ENCODE measurements at places on chromosomes 2 and 18. TPM values are rescaled to one million over a fixed set of nuclear protein-coding genes. Genes with fewer than 3 reads are reported as not detected.

- no peak for DNase-seq
Measured at GRCh38 chr2:180184506-180184905, 177.4 kb upstream of the CWC22 start.

GRCh38 chr2:64777841-64778240 is 124.1 kb upstream of the SERTAD2 start:
- DNase-seq, result no peak

- no peak for DNase-seq
Measured at GRCh38 chr2:3645745-3646389, 12.1 kb upstream of the ALLC start.

DNA sequence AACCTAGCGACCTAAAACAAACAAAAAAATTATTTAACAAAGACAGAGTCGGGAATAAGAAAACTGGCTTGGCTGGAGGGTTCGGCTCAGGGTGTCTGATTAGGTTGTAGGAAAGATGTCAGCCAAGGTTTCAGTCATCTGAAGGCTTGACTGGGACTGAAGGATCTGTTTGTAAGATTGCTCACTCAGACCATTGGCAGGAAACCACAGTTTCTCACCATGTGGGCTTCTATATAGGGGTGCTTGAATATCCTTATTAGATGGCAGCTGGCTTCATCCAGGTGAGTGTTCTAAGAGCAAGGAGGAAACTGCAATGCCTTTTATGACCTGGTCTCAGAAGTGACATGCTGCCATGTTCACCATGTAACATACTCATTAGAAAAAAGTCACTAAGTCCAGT is 999 bp upstream of the IL36B start:
- no peak for DNase-seq

DNA sequence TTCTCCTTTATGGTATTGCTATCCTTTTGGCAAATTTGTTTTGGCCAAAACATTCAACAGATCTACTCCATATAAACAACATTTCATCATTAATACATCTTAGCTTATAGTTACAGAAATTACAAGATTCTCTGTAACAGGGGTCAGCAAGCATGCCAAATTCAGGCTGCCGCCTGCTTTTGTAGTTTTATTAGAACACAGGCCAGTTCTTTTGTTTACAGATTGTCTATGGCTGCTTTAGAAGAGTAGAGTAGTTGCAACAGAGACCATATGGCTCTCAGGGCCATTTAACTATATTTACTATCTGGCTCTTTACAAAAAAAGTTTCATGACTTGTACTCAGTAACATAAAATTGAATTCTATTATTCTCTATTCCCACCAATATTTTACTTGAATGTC is 53.9 kb downstream of the LNPK start:
- peak; percentile 9 for DNase-seq

DNA sequence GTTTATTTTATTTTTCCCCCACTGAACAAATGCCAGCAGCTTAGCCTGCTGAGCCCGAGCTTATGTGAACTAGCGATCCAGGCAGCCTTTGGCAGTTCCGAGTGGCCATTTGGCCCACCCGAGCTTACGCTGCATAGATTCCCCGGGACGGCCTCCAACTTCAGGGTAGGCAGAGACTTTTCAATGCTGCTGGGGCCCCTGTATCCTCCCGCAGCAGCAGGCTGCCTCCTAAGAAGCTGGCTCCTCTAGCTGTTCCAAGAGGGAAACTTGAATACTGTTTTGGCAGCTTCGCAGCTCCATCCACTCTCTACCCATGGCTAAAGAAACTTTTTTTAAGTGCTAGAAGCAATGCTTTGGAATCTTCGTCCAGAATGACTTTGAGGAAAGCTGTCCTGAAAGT is 295.2 kb downstream of the SS18 start:
- DNase-seq, result no peak

DNA sequence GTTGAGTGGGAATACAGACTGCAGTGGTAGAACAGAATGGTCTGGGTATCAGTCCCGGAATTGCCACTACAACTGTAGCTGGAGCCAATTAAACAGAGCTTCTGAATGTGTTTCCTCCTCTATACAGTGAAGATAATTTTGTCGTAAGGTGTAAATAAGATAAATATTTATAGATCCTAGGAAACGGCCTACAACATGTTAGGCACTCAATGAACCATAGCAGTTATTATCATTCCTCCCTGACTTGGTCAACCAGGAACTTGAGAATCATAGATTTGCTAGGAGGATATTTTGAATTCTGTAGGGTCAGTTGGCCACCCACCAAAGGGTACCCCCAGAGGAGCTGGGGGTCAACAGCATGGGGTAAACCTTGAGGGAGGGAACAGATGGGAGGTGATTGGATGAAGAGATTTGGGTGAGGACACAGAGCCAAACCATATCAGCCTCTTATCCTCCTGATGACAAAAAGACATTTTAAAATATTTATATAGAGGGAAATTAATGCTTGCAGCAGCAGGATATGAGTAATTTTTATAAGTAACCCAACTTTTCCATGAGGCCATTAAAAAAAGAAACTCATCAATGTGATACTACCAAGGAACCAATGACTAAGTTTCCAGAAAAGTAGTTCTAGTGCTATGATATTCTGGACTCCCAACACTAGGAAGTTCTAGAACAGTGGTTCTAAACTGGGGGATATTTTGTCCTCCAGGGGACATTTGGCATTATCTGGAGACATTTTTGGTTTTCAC is 4.0 kb downstream of the DHRS9 start:
- DNase-seq, result no peak

- no peak for DNase-seq
Measured at GRCh38 chr2:20507166-20507692, 60.4 kb downstream of the RHOB start.

GRCh38 chr18:31576670-31577069 is 15.0 kb upstream of the TTR start:
- no peak for DNase-seq

DNA sequence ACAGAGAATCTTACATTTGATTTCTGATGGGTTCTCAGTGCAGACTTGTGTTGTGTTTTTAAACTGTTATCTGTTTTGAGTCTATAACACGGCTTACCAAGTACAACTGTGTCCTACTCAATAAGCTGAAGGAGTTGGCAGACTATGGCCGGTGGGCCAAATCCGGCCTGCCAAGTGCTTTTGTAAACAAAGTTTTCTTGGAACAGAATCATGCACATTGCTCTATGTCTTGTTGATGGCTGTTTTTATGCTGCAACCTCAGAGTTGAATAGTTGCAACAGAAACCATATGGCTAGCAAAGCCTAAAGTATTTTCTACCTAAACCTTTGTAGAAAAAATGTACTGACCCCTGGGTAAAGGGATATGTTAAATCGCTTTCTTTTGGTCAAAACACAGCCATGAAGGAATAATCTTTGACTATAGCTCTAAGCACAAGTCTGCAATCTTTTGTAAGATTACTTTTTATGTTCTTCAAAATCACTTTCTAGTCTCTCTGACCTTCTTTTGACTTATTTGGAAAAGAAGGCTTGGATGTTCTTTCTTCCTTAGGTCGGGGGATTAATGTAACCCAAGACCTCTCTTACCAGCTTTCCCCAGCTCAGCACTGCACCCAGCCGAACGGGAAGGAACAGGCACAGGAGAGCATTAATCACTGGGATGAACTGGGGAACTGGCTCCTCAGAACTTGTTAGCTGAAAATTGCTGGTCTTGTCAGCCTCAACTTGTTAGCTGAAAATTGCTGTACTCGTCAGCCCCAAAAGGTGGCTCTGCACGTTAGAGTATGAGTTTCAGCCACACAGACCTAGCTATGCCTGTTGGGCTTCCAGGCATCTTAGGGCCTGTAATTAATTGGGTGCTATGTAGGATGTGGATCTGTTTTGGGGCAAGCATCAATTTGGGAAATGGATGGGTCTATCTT is 75.4 kb downstream of the CD8B2 start:
- peak; percentile 29 for DNase-seq

DNA sequence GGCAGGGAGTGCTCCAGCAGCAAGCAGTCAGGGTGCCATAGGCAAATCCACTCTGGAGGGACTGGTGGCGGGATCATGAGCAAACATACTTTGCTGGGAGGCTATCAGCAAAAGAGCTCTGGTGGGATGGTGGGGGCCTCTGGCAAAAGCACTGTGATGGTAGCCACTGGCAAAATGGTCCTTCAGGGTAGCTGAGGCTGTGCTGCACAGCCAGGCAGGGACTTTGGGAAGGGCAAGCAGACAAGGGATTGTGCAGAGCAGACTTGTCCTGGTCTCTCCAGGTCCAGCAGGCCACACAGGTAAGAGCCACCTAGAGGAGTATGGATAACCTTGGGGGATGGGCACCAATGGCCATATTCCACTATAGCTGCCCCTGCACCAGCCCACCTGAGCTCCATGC is 129.4 kb upstream of the OTOS start:
- DNase-seq, result no peak

DNA sequence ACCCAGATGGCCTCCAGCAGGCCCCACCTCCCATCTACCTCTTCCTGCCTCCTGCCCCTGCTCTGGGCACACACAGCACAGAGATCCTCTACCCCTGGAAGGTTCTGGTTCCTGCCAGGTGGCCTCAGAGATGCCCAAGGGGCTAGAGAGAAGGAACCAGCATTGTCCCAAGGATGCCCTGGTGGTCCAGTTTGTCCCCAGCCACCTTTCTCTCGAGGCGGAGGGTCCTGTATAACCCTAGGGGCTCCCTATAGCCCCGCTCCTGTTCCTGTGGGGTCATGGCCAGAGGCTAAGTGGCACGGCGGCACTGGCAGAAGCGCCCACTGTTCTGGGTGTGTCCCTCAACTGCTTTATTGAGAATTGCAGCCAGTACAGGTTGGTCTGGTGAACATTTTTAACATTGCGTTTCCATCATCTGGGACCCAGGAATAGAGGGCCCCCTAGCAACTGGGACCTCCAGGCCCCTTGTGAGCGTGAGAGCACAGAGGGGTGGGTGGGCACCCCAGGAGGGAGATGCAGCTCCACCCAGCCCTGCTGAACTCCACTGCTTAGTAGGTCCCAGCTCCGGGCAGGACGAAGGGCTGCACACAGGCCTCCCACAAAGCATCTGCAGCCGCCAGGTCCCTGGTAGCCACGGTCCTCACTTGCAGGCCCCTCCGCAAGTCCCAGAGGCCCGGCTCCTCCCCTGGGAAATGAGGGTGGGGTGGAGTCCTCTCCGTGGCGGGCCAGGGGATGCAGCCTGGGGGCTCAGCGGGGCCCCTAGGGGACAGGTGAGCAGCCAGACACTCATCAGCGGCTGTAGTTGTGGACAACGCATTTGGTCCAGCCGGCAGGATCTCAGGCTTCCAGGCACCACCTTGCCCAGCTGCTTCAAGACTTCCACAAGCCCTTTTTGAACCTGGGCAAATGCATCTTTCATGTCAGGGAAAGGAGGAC is 33.1 kb downstream of the GPC1 start:
- peak; percentile 10 for DNase-seq

DNA sequence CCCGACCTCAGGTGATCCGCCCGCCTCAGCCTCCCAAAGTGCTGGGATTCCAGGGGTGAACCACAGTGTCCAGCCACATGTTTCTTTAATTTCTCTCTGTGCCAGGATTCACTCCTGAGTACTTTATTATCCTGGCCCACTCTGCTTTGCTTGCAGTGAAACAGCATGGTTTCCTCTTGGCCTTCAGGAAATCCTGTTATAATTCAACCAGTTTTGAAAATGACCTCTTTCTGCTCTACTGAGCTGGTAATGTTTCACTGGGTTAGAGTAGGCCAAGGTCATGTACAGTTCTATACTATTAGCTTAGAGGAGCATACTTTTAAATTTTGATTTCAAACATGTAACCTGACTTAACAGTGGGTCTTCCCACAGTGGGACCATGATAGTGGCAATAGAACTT is 90.6 kb upstream of the PELI1 start:
- no peak for DNase-seq

DNA sequence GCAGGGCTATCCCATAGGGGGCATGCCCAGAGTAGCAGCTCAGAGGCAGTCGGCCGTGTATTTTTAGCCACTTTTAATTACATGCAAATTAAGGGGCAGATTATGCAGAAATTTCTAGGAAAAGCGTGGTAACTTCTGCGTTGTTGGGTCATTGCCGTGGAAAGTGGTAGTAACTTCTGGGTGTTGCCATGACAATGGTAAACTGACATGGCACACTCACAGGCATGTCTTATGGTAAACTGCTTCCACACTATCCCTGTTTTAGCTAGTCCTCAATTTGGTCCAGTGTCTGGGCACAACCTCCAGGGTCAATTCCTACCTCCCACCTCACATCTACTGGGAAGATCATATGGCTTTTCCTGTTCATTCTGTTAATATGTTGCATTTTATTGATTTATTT is 428.9 kb upstream of the FANCL start:
- no peak for DNase-seq

GRCh38 chr2:123500988-123501387 is 524.1 kb upstream of the CNTNAP5 start:
- DNase-seq, result no peak

DNA sequence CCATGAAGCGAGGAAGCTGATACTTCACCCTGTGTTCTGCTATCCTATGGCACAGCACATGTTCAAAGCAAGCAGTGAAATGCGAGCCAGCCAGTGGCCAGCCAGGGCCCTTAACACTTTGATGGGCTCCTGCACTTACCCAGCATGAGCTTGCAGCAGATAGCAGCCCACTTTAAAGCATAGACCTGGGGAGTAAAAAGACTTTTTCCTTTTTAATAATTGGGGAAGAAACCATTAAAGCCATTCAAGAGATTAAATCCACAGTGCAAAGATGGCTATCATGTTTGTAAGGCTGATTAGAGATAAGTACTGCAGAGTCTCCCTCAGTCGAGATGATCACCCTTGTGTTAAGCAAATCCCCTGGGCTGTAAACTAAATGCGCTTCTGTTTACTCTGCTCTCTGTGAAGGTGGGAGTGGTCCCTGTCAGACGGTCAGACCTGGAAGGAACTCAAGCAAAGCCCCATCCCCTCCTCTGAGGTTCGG is 15.7 kb downstream of the CCBE1 start:
- DNase-seq, result no peak

DNA sequence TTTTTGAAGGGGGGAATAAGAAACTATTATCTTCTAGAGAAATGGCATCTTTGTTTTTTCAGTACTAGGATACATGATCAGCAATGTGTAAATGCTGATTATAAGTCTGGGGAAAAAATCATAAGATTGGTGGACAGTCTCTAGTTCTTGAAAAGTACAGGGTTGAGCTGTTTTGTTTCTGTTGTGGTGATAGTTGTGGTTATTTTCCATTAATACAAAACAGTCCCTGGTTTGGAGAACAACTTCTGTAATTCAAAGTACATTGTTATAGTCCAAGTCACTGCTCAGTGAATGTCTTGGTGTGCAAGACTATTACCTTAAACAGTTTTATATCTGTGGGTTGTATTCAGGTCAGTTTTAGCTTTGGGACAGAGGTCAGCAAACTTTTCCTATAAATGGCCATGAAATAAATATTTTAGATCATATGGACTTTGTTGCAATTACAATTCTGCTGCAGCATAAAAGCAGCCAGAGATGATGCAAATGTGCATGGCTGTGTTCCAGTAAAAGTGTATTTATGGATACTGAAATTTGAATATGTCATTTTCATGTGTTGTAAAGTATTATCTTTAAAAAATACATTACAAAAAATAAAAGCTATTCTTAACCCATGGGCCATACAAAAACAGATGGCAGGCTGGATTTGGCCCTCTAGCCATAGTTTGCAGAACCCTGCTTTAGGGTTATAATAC is 111.0 kb downstream of the CERS6 start:
- no peak for DNase-seq

GRCh38 chr18:57715671-57716070 is 87.4 kb downstream of the ATP8B1 start:
- DNase-seq, result no peak

POTEJ gene
- total RNA-seq, result 0.76 TPM

UPP2 gene
- total RNA-seq, result 0.52 TPM

MLPH gene
- 12.3 TPM for total RNA-seq

LYPD6 gene
- 11.2 TPM for total RNA-seq
